Caco-2 (cell line): ENCODE measurements at places on chromosomes 7 and 10.

- DNase-seq, result no peak
Measured at GRCh38 chr10:95496246-95496911, 64.8 kb downstream of the SORBS1 start.

GRCh38 chr7:151808400-151809145, 68.3 kb downstream of the PRKAG2 start:
- DNase-seq, result peak; percentile 35

GRCh38 chr7:114823290-114823689, 98.6 kb upstream of the MDFIC start:
- DNase-seq, result no peak

- peak; percentile 74 for DNase-seq
Measured at GRCh38 chr10:121608469-121609190, 10.4 kb upstream of the FGFR2 start.

DNA sequence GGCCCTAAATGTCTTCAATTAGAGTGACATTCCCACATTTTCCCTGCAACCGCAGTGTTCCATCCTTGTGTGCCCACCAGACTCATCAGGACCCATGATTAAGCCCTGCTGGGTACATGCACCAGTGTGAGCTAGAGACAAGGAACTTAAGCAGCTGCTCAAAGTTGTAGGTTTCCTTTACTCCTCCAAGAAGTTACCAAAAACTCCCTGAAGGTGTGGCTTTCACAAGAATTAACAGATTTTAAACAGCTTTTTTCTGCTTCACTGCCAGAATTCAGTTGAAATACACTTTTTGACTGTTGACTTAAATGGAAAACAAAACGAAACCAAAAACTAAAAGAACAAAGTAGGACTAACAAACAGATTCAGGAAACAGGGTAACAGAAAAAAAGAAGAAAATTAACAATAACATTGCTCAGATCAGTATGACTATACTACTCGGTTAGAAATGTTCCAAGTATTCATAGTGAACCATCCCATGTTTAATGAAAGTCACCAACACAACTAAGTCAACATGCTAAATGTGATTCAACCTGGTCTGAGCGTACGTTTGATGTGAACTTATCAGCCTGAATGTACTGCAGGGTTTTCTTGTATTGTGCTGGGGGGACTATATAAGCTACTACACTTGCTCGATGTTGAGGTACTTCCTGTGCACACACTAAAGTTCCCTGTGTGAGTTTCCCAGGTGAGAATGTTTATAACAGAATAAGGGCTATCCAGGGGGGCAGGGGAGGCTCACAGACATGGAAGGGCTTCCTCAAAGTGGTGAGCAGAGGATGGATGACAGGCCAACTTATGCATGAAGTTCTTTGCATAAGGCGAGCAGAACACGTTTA, 22.2 kb downstream of the SLC37A3 start:
- DNase-seq, result no peak
